ENCODE measurements at places on chromosomes 7 and 10. TPM values are rescaled to one million over a fixed set of nuclear protein-coding genes. Genes with fewer than 3 reads are reported as not detected.
A peak's percentile ranks its signal among the peaks of the same experiment; 100 is the strongest.

DNA sequence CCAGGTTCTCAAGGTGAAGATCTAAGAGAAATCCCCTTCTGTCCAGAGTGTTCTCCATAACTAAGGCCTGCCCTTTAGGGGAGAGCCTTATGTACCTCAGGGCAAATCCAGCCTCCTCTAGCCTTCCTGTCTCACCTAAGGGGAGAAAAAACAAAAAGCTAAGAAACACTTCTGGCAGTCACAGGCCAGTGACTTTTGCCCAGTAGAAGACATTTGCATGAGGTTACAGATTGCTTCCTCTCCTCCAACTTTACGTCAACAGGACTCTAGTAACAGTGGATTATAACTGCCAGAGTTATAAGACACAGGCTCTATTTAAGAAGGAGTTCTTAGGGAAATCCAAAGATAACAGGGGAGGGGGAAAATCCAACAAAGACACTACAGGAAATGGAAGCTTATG, 15.9 kb upstream of the FAM241B start:
- no peak for DNase-seq

- no peak for DNase-seq
These were observed 674.8 kb upstream of the C7orf33 start for GRCh38 chr7:147915781-147916180.

- no peak for DNase-seq
These were observed 18.3 kb downstream of the CALHM2 start for GRCh38 chr10:103433858-103434257.

- DNase-seq, result no peak
These were observed 645.2 kb upstream of the IGFBP3 start for GRCh38 chr7:46566097-46566774.

- no peak for DNase-seq
These were observed 3.0 kb upstream of the CYP2W1 start for GRCh38 chr7:979886-980571.

GRCh38 chr7:65872776-65873581, at the start of gene VKORC1L1:
TSS of gene VKORC1L1 (plus strand) at chr7:65873074. CDS start at chr7:65873372, 298 bp downstream.
- peak; percentile 99 for DNase-seq

DNA sequence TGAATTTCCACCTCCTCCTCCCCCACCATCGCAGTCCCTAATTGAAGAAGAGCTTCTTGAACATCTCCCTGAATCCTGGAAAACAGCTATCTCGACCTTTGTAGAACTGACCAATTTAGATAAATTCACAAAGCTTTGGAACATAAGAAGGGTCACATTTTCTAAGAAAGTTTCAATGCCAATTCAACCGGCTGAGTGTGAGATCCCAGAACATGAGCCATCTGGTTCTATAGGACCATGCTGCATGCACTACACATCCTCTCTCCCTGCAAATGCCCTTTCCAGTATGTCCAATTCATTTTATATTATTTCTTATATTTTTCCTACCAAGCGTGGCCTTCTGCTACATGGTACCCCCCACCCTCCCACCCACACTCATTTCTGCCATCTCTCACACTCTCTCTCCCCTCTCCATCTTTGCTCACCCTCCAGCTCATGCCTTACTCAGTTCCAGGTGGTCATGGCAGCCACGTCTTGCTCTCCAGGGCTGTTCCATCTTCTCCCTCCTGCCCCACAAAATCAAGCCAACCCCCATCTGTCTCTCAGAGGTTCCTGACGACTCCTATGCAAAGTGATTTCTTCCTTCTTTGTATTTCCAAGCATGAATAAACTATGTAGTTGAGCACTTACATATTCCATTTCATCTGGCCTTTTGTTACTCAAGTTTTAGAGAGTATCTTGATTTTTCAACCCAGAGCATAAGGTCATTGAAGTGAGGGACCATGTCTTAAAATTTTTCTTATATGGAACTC, 19.3 kb downstream of the FRMD4A start:
- no peak for DNase-seq

GRCh38 chr10:96700374-96701099, 19.8 kb downstream of the PIK3AP1 start:
- no peak for DNase-seq

DNA sequence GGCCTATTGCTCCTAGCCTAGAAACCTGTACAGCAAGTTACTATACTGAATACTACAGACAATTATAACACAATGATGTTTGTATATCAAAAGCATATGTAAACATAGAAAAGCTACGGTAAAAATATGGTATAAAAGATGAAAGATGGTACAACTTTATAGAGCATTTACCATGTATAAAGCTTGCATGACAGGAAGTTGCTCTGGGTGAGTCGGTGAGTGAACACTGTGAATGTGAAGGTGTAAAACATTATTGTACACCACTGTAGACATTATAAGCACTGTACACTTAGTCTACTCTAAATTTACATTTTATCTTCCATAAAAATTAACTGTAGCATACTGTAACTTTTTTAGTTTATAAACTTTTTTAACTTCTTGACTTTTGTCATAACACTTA, 674.3 kb upstream of the ZWINT start:
- no peak for DNase-seq

GRCh38 chr10:110077436-110078130, 69.8 kb downstream of the ADD3 start:
- DNase-seq, result no peak

GRCh38 chr7:107659666-107660065, 962 bp upstream of the SLC26A4 start:
- DNase-seq, result no peak

DNA sequence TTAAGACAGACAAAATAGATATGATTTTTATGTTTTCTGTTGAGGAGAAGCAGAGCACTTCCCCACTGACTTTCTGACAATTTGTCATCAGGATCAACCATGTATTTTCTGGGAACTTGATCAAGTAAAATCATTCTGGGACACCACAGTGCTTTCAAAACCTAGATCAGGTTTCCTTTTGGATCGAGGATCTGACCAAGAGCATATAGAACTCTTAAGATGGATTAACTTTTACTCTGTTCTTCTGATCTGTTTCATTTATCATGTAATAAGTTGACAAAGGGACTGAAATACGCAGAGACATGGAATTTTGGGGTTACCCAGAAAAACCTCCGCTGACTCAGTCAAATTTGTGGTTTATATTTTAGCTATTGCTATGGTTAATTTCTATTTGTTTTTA, 136.0 kb upstream of the WNT16 start:
- DNase-seq, result no peak

The TNPO3 gene
- 34.7 TPM for total RNA-seq

The LBX1 gene
- 0.10 TPM for total RNA-seq

The MSMB gene
- not detected for total RNA-seq

The PTN gene
- total RNA-seq, result 10.3 TPM
